ENCODE measurements at places on chromosomes 4 and X. TPM values are rescaled to one million over a fixed set of nuclear protein-coding genes. Genes with fewer than 3 reads are reported as not detected.

The ARR3 gene
- not detected for total RNA-seq

The TCEAL6 gene
- total RNA-seq = not detected

GRCh38 chrX:7926501-7926900, 712 bp downstream of the PNPLA4 start:
- H3K4me1 ChIP-seq = peaks cover 9% of the 10 kb centered on the region
- peak overlapping the region; percentile 97 for H3K4me3 ChIP-seq
- peaks cover 3% of the 10 kb centered on the region for H3K36me3 ChIP-seq
- no peaks in the 10 kb centered on the region for H3K27me3 ChIP-seq
- DNase-seq = no peak

DNA sequence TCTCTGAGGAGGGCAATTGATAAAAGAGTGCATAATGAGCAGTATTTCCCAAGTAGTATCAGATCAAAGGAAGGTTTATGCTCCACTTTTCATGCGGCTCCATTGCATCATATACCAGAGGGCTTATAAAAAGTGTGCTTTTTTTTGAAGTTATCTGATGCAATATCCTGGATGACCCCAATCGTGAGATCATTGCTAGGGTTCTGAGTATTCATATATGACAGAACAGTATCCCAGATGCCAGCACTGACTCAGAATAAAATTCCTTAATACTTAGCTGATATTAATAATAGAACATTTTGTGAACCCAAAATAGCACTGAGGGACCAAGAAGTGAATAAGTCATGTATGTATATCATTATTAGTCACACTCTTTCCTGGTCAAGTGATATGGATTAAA, 945.5 kb upstream of the AGA start:
- H3K27me3 ChIP-seq = no peaks in the 10 kb centered on the region
- H3K4me3 ChIP-seq = no peak overlapping the region
- no peaks in the 10 kb centered on the region for H3K36me3 ChIP-seq
- no peaks in the 10 kb centered on the region for H3K4me1 ChIP-seq

- no peak overlapping the region for H3K27ac ChIP-seq
- H3K4me3 ChIP-seq = peak overlapping the region; percentile 11
- no peak for DNase-seq
- H3K4me1 ChIP-seq = peaks cover 29% of the 10 kb centered on the region
- H3K36me3 ChIP-seq = no peaks in the 10 kb centered on the region
- H3K27me3 ChIP-seq = peaks cover 7% of the 10 kb centered on the region
Measured at GRCh38 chrX:30301963-30302362, 7.2 kb downstream of the NR0B1 start.

The LRAT gene
- 7.2 TPM for total RNA-seq
